Fibroblast of the conjunctiva (primary cell): ENCODE measurements at places on chromosomes 5 and 9.

DNA sequence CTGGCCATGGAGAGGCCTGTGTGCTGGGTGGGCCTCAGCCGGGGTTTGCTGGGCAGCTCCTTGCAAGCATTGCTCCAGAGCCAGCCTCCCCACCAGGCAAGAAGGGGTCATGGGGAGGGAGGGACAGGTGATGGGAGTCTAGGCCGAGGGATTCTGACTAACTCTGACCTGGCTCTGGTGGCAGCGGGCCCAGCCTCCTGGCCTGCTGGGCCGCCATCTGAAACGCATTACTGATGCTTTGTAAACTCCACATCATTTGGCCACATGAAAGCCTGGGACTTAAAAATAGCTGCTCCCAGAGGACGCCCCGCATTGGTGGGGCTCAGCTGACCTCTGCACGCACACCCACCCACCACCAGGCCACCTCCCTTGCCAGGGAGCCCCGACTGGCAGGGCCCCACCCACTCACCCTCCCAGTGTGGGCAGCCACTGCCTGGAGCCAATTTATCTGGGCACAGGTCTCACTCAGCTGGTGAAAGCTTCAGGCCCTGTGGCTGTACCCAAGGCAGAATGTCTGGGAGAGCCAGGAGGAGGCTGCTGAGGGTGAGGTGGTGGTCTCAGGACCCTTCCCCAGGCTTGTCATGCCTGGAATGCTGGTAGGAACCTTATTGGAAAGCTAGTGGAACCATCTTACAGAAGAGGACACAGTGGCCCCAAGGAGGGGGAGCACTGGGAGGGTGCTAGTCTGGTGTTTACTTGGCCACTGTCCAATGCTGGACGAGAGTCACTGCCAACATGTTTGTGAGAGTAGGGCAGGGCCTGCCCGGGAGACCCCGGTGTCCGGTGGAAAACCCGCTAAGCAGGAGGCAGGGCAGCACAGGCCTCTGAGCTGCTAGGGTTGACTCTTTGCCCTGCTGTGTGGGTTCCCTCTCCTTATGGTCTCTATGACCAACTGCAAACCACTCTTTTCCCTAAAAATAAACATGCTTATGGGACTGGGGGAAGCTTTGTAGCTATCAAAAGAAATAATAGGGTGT is 10.8 kb downstream of the TCF7 start:
- peak; percentile 84 for DNase-seq

- peak; percentile 91 for DNase-seq
Measured at GRCh38 chr9:115034801-115035200, 83.2 kb downstream of the TNC start.

GRCh38 chr5:56279979-56280378 is 46.8 kb upstream of the ANKRD55 start:
- DNase-seq, result peak; percentile 62

DNA sequence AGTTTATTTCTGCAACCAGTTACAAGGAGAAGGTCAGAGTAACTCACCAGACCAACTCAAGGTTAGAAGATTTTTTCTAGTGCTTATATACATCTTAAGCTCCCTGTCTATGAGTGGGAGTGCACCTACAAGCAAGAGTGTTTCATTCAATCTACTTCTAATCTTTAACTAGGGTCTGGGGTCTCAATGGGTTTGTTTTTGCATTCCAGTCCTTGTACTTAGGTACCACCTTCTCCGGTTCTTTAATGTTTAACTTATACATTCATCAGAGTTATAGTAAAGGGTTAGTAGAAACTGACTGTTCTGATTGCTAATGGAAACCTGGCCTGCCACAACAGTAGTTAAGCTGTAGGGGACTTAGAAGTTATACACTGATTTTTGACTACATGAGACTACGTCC is 271.7 kb downstream of the HTR1A start:
- no peak for DNase-seq

DNA sequence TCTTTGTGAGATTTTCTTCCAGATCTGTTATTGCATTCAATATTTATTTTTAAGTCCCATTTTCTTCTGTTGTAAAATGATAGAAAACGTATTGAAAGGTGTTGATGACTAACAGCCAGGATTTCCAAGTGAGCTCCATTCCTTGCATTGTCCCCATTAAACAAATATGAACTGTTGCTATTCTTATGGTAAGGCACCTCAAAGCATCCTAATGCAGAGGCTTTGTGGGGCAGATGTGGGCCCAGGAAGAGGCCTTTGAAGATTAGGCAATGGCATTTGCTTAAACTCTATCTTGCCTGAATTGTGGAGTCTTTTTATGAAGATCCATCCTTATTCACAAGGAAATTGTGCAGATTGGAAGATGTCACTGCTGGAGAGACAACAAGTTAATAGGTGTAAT is 38.9 kb downstream of the NTRK2 start:
- DNase-seq, result no peak

GRCh38 chr5:7638456-7638855 is 212.5 kb downstream of the CFAP90 start:
- DNase-seq, result no peak

DNA sequence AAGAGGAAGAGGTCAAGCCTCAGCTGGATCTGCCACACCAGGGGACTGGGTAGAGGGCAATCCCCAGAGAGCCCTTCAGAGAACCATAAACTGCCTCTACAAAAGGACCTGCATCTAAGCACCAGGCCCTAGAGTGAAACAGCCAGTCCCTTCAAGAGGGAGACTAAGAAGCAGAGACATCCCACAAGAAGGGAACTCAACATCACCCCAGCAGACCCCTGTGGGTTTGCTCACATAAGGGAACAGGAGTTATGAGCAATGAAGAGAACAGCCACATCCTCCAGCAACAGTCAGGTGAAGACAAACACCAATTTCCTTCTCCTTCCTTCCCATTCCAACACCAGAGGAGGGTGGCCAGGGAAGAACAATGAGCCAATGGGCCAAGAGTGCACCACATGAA is 48.9 kb downstream of the TNFSF15 start:
- no peak for DNase-seq

GRCh38 chr5:134553821-134554267 is 28.4 kb downstream of the JADE2 start:
- peak; percentile 36 for DNase-seq

- no peak for DNase-seq
Measured at GRCh38 chr5:124812771-124813358, 66.4 kb upstream of the ZNF608 start.

DNA sequence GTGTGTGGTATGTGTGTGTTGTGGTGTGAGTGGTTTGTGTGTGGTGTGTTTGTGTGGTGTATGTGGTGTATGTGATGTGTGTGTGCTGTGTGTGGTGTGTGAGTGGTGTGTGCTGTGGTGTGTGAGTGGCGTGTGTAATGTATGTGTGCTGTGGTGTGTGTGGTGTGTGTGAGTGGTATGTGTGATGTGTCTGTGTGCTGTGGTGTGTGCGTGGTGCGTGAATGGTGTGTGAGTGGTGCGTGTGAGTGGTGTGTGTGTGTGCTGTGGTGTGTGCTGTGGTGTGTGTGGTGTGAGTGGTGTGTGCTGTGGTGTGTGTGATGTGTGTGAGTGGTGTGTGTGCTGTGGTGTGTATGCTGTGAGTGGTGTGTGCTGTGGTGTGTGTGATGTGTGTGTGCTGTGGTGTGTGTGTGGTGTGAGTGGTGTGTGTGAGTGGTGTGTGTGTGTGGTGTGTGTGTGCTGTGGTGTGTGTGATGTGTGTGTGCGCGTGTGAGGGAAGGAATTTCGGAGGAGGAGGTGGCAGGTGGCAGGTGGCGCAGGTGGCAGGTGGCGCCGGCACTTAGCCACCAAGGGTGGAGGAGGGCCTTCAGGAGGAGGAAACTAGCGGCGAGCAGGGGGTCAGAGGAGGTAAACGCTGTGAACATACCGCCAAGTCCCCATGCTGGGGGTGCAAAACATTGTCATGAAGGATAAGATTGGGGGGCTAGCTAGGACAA is 191.8 kb downstream of the MELK start:
- DNase-seq, result no peak

GRCh38 chr9:101514071-101514470 is 19.6 kb upstream of the RNF20 start:
- no peak for DNase-seq
